Pons (tissue), 1 donor: ENCODE measurements at places on chromosomes 6 and 20.

- DNase-seq, result no peak
Measured at GRCh38 chr6:137970368-137970767, 103.3 kb downstream of the TNFAIP3 start.

GRCh38 chr20:2759603-2760296, 40.7 kb downstream of the CPXM1 start:
- DNase-seq, result no peak

DNA sequence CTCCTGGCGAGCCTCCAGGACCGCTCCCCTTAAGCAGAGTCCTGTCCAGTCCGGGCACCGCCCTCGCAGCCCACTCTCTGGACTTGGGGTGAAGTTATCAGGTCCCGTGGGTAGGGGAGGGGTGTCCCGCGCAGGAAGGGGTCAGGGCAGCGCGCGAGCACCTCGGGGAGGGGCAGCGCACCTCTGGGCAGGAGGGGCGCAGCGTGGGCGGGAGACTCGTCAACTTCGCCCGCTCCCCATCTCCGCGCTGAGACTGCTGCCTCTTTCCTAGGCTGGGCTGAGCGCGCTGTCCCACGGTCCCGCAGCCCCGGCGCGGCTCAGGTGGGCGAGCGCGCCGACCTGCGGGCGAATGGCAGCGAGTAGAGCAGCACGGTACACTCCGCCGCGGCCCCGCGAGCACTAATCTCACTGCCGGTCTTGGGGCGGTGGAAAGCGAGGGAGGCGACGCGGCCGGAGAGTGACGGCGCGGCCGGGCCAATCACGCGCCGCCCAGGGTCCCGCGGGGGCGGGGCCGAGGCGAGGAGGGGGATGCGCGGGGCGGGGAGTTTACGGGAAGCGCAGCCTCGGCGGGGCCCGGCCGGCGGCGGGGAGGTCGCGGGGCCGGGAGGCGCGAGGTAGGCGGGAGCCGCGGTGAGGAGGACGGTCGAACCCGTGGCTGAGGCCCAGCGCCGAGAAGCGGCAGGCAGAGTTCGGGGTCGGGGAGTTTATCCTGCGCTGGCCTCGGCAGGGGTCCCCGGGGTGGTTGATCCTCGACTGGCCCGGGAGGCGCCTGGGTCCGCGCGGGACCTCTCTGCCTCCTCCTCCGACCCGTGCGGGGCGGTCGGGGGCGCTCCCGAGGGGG, at the start of gene MAN1A1:
Gene MAN1A1 (minus strand): TSS at position 401 of the 841 bp plus-strand sequence. CDS start 696 bp downstream, outside the sequence.
- DNase-seq, result peak; percentile 75

GRCh38 chr20:496126-496696, 33.9 kb upstream of the TBC1D20 start:
- no peak for DNase-seq

DNA sequence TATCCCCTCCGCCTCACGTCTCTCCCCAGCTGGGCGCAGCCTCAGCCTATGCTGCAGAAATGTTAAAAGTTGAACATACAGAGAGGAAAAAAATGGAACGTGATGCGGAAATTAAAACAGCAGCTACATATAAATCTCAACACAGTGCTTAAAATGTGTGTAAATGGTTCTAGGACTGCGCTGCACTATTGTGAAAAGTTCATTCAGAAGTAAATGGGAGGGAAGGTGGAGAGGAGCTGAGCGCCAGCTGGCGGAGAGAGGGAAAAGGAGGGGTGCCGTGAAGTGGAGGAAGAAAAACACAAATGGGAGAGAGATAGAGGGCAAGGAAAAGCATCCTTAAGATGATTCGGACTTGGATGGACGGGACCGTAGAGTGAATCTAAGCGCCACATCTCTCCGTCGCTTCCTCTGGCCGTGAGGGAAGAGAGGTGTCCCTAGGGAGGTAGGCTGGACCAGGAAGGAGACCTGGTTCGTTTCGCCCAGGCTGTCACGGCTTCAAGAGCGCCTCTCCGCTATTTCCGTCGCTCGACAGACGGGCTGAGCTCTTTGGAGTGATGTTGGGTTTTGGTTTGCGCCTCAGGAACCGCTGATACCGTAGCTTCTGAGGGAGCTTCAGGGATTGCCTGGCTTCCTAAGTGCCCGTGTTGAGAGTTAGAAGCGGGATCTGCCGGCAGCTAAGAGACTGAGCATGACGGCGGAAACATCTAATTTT, 113.7 kb downstream of the TRIM27 start:
- no peak for DNase-seq

DNA sequence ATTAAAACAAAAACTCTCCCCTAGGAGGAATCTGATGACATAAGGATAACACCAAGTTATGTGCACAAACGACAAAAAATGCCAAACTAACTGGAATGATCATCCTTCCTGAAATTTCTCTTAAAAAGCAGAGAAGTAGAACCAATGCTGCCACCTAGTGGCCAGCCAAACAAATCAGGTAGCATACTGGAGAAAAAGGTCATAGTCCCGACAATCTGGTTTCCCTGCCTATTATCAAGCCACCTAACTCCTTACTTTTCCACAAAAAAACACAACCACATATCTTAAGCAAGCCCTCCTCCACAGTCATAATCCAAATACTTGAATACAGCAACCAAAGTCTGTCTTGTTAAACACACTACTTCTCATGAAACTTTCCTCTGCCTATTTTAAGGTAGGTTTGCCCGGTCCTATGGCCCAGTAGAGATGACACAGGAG, 5.3 kb downstream of the OARD1 start:
- peak; percentile 88 for DNase-seq

DNA sequence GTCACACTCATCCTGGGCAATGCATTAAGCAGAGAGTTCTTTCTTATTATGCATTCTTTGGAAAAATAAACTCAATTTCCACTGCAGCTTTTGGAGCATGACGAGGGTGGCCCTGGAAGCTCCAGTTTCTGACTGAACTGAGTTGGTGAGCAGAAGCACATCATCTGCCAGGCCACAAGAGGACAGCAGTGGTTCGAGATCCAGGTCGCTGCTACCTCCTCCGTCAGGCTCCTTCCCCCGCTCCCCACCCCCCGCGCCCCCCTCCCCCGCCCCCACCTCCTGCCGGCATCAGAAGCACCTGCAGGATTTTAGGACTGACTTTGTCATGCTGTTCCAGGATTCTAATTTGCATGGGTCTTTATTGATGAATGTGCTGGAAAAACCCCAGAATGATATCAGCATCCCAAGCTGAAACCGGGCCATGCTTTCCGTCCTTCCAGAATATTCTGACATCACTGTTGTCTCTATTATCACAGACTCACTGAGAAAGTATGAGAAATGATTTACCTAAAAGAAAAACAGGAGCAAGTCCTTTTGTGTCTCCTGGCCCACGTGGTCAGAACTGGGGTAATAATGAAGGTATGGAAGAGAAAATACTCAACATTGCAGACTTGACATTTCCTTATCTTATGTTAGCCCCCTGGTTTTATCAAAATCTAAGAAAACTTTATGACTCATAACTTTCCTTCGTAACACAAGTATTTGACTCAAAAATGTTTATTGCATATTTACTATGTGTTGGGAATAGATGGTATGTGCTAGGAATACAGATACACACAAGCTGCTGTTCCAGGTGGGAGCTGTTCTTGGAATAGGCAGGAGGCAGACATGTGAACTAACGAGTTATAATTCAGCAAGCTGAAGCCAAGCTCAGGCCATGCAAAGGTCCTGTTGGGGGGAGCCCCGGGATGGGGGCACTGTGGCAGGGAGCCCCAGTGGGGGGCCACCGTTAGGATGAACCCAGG, 220.2 kb upstream of the EXOC2 start:
- no peak for DNase-seq

GRCh38 chr20:60138256-60139220, 180.3 kb downstream of the CDH26 start:
- DNase-seq, result no peak

- no peak for DNase-seq
Measured at GRCh38 chr20:8427419-8428040, 295.5 kb downstream of the PLCB1 start.

DNA sequence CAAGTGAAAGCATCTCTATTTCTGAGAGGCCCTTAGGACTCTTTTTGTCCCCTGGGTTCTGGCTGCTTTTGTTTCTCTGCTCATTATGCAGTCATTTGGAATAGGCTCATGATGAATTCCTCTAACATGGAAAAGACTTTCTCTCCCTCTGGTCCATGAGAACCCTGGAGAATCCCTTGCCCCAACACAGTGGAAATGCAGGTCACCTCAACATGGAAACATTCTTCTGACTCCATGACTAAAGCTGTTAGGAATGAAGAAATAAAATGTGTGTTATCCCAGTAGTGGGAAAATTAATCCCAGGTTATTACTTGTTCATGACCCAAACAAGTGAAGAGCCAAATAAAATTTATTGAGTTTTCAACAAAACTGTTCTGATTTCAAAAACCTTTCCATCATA, 458.6 kb downstream of the EPM2A start:
- DNase-seq, result no peak

- no peak for DNase-seq
Measured at GRCh38 chr20:51768759-51769517, 748 bp upstream of the ATP9A start.

- no peak for DNase-seq
Measured at GRCh38 chr6:88864359-88865054, 98.9 kb downstream of the RNGTT start.
